ENCODE measurements at places on chromosomes 5 and 9.

DNA sequence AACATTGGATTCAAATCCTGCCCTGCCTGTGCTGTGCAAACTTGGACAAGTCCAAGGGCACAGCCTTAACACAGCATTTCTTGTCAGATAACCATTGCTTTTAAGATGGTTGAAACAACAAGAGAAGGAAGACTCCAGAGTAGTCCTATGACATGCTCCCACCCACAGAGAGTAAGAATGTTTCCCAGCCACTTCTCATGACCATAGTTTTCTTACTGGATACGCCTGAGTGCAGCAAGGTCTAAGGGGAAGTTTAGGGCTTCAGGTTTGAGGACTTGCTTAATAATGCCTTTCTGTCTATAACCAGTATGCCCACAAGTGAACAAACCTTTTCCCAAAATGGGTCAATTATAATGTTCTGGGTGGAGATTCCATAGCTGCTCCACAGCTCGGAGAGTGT, 126.4 kb downstream of the SLF1 start:
- DNase-seq: no peak

- no peak for DNase-seq
Measured at GRCh38 chr9:12631866-12632265, 61.3 kb upstream of the TYRP1 start.

- DNase-seq: no peak
Measured at GRCh38 chr9:122978601-122979000, 37.8 kb downstream of the RABGAP1 start.

GRCh38 chr5:98997000-98997399, 68.2 kb upstream of the CHD1 start:
- DNase-seq: peak; percentile 25

- DNase-seq: peak; percentile 94
Measured at GRCh38 chr5:177086654-177087397, at the start of gene FGFR4. FGFR4 (plus strand) TSS chr5:177086915; CDS start chr5:177089603, 2,688 bp downstream.

DNA sequence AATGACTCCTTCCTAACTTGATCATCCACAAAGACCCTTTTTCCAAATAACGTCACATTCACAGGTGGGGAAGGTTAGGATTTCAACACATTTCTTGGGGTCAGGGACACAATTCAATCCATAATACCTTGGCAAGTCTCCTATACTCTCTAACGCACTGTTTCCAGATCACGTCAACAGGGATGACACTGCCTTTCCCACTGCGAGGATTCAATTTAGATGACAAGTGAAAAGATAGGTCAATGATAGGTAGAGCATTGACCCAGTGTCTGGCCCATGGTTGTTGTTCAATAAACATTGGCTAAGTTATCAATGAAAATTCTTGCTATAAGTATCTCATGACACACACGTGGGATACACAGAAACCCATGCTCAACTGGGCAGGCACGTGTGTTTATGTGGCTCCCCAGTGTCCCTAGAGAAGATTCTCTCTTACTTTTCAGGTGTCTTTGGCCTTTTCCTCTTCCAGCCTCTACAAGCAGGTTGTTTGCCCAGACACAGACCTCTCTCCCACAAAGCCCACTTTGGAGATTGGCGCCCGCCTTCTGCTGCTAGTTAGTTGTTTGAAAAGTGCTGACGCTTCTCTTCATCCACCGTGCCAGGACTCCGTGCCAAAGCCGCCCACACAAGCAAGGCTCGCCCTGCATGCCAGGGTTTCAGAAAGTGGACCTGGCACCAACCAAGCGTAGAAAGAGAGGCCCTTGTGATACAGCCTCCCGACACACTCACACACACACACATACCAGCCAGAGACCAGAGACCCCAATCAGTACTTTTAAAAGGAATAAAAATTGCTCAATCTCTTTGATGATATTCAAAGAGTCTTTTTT, 594.5 kb downstream of the BNC2 start:
- no peak for DNase-seq

- no peak for DNase-seq
Measured at GRCh38 chr5:12840972-12841371, 936.7 kb upstream of the CTNND2 start.

- no peak for DNase-seq
Measured at GRCh38 chr9:104094534-104095015, 466 bp downstream of the SMC2 start.

DNA sequence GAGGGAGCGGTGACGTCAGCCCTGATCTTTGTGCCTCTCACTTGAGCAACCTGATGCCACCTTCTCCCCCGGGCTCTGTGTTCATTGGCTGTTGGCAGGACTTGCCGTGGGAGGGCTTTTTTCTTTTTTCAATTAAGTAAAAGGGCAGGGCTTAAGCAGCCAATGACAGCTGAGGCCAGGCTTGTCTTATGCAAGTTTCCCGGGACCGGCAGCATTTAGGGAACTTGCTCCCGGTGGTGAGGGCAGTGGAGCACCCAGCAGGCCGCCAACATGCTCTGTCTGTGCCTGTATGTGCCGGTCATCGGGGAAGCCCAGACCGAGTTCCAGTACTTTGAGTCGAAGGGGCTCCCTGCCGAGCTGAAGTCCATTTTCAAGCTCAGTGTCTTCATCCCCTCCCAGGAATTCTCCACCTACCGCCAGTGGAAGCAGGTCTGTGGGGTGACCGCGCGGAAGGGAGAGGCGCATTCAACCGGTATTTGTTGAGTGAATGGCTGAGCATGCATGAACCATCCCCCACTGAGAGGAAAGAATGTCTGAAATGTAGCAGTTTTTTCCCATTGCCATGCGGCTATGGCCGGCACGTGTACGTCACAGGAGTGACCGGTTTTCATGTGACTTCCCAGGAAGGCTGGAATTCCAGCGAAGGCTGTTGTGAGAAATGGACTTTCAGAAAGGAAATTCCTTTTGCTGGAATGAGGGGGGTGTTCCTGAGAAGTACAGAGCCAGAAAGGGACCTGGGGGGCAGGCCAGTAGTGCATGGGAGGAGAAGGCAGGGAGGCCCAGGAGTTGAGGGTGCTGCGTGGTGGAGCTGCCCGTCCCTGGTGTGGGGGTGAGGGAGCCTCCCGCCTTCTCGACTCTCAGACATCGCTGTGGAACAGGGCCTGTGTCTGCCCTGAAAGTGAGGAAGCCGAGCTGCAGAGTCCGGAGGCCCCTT, 29.0 kb downstream of the PTGES2 start:
- peak; percentile 90 for DNase-seq

DNA sequence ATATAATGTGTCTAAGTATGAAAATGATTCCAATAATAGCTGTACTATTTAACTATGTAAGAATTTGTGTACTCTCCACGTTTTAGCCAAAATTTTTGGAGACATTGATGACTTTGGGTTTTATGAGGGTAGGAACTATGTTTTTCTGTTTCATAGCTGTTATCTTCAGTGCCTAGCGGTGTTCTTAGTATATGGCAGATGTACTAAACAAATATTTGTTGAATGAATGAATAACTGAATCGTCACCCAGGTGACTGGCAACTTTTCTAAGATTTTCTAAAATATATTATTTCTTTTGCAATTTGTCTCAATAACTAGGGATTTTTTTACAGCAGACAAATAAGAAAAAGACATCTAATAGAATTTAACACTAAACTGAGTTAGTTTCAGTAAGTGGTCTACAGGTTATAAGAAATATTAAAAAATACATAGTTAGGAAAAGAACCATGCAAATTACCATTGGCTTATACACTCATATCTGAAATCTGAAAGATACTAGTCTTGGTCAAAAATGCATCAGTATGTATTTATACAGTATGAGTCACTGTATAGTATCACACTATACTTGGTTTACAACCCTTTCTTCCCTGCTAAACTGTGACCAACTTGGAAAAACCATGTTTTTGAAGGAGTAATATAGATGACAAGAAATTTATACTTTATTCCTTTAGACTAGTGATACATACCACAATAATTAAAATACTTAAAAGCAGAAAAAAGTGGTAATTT, 10.5 kb upstream of the ERCC6L2 start:
- DNase-seq: no peak

DNA sequence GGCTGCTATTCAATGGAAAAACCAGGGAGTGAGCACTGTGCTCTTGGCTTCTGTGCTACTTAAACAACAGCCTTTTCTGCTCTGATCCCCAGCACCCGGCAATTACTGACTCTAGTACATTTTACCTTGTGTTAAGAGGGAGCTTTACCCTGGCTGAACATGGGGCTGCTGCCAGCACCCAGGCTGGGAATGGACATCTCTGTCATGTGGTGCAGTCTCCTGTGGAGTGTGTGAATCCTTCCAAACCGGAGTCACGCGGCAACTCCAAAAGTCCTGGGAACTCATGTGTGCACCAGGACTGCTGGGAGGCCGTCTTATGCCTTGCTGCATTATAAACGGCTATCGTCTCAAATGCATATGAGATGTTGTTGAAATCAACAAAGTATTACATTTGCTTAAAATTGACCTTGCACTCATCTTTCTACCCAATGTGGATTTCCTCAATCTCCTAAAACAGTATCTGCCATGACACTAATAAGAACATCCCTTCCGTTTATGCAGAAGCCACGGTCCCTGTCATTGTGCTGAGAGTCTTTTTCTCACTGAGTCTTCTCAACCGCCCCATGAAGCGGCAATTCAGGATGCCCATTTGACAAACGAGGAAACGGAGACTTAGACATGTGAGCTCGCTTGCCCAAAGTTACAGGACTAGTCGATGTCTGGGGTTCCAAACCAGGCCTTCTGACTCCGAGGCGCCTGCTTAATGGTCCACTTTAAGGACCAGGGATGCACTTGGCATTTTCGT, 884 bp upstream of the GSN start:
- no peak for DNase-seq

DNA sequence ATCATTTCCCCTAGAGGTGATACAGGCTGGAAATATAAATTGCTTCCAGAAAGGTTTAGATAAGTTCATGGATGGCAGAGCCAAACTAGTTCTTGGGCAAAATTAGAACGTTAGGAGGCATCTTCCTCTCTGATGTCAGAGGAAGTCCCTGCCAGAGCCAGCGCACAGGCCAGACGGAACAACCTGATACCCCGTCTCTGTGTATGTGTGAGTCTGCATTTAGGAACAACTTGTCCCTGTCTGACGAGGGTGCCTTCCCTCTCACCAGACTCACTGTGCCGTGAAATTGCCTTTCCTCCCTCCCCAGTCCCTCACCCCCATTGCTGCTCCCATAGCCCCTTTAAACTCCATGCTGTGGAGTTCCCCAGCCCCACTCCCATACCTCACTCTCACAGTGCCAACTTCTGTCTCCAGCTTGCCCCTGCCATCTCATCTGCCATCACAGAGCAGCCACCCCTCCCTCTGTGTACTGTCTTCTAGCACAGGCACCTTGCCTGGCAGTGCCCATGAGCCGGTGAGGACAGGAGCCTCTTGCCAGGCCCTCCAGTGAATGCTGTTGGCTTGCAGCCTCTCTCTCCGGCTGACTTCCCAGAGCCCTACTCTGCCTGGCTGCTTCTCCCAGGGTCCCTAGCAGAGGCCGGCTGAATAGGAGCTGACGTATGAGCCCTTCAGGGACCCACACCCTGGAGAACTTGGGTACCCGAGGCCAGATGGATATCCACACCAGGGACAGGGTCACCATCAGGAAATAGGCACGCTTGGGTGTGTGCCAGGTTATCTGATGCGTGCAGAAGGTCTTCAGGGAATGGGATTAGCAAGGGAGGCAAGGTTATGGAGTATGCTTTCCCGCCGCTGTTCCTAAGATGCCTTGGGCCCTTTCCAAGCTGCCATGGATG, 26.7 kb downstream of the UNC5A start:
- no peak for DNase-seq

DNA sequence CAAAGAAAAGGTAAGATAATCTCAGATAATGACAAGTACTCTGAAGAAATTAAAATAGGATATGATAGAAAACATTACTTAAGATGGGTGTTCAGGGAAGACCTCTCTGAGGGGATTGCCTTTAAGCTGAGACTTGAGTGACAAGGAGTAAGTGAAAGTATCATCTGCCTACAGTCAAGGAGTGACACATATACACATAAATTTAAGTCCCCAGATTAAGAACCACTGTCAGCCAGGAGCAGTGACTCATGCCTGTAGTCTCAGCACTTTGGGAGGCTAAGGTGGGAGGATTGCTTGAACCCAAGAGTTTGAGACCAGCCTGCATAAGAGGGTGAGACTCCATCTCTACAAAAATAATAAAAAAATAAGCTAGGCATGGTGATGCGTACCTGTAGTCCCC, 19.7 kb upstream of the ANKHD1 start:
- no peak for DNase-seq

- no peak for DNase-seq
Measured at GRCh38 chr9:120729791-120730241, 15.5 kb upstream of the MEGF9 start.

GRCh38 chr5:147017621-147018020, 139.1 kb upstream of the PPP2R2B start:
- DNase-seq: no peak

DNA sequence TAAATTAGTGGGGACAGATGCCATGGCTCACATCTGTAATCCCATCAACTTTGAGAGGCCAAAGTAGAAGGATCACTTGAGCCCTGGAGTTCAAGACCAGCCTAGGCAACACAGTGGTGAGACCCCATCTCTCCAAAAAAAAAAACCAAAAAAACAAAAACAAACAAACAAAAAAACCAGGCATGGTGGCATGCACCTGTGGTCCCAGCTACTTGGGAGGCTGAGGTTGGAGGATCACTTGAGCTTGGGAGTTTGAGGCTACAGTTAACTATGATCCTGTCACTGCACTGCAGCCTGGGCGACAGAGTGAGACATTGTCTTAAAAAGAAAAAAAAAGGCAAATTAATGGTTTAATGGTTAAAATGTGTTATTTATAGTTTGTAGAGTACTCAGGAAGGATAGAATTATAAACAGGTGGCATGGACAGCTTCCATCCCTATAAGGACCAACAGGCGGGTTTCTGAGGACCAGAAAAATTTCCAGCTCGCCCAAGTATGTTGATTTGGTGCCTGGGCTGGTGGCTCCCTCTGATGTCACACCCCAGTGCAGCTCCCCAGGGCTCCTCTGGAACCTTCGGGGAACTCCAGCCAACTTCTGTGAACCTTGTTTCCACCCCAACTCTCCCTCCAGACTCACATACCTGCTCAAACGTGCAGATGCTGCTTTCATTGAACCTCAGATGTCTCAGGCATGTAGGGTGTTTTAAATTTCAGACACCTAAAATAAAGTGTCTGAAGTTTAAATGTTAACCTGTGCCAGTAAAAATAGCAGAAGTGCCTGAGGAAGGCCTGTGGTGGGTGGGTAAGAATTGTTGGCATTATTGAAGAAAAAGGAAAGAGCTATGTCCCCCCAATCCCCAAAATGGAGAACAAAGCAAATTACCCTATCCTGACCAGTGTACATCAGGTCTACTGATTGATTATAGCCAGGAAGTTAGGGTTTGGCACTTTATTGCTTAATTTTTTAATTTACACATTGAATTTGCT, 69.0 kb downstream of the TRIO start:
- no peak for DNase-seq

GRCh38 chr5:166430491-166431319, 1860.7 kb upstream of the WWC1 start:
- no peak for DNase-seq

All from GM03348 (cell line).